Stimulated activated CD4-positive, alpha-beta T cell treated with anti-CD3 and anti-CD28 coated beads, Interleukin-4, amount 100 ng/mL, for 48 hours (primary cell): ENCODE measurements at places on chromosomes 1 and 21.

GRCh38 chr1:169060919-169061639 is 45.4 kb upstream of the ATP1B1 start:
- no peak for DNase-seq

- no peak for DNase-seq
These were observed 37.4 kb upstream of the NTPCR start for GRCh38 chr1:232912845-232913580.

DNA sequence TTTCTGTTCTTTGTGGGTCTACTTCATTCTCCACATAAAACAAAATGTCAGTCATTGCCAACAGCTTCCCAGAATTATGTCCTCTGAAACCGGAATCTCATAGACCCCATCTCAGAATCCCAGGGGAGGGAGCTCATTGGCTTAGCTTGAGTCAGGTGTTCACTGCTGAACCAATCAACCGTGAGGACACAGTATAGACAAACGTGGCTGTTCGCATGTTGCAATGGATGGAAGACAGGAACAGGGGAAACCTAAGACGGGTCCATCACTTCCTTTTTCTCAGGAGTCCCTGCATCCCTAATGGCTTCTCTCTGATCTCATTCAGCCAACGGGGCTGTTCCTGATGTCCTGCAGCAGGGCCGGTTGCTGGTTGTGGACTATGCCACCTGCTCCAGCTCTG is 9.1 kb downstream of the CELA2A start:
- no peak for DNase-seq

GRCh38 chr1:94836891-94837290 is 16.7 kb downstream of the SLC44A3 start:
- DNase-seq: no peak

GRCh38 chr1:175902281-175902680 is 158.9 kb upstream of the TNR start:
- DNase-seq: no peak

DNA sequence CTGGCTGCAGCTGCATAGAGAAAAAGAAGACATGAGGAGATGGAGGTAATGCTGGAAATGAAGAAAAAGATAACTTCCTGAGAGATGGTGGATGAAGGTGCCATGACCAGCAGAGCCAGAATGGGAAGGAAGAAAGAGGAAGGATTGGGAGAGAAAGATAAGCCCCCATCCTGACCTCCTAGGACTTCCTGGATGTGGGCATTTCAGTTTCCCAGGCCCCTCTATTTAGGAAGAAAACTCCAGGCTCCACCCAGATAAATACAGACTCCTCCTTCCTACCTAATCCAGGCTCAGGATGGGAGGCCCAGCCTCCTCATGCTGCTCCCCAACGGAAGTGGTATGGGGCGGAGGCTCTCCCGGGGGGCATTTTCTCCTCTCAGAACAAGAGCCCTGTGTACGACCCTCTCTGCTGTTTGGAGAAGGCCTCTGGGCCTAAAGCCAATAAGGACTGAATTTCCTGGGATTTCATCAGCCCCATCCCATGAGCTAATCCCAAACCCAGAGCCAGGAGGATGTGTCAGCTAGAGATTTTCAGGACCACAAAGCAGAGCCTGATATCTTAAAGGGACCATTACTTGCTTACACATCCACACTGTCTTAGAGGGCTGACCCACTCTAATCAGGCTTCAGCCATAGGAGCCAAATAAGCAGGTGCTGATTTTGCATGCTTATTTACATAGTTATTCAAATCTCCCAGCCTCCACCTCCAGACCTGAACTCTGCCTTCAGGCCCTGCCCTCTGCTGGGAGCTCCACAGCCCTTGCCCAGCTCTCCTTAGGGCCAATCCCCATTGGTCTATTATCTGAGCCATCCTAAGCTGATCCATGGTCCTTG is 5.1 kb upstream of the ARHGEF2 start:
- DNase-seq: no peak

GRCh38 chr1:54274448-54274847 is 74.5 kb downstream of the MRPL37 start:
- no peak for DNase-seq

- no peak for DNase-seq
These were observed 724.6 kb downstream of the USP25 start for GRCh38 chr21:16454399-16454798.

DNA sequence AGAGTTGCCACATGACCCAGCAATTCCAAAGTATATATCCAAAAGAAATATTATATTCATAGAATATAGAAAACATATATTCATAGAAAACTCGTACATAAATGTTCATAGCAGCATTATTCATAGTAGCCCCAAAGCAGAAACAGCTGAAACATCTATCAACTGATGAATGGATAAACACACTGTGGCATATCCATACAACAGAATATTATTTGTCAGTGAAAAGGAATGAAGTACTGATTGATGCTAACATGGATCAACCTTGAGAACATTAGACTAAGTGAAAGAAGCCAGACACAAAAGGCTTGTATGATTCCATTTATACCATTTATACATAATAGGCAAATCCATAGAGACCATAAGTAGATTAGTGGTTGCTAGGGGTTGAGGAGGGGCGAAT is 21.7 kb upstream of the MACF1 start:
- DNase-seq: no peak

DNA sequence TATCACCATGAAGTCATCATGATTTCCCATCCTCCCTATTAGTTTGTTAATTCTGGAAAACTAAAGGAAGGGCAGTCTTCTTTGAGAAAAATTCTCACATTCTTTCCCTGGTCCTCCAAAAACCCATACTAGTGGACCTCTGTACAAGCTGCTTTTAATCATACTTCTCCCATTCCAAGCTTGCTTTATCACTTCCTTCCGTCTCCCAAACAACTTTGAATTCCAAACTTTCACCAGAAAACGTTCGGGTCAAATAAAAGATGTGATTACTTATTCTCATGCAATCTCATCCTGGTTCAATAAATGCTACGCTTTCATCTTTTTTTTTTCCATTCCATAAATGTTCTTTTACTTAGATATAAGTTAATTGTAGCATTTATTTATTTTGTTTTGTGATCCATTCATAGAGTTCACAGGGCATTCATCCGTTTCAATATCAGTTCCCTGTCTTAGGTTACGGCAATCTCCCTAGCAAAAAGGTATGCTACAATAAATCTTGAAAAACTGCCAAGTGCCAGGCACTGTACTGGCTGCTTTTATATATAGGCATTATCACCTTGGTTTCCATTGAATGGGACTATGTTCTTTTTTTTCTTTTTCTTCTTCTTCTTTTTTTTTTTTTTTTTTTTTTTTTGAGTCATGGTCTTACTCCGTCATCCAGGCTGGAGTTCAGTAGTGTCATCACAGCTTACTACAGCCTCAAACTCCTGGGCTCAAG is 100.2 kb upstream of the GREM2 start:
- DNase-seq: no peak
